ENCODE measurements at places on chromosomes 2 and 18.

- DNase-seq = no peak
Observed at GRCh38 chr2:232477751-232478510, 9.7 kb downstream of the ECEL1 start.

- peak; percentile 70 for DNase-seq
Observed at GRCh38 chr2:25078170-25079049, 36.5 kb downstream of the EFR3B start.

GRCh38 chr2:105747254-105747894 is 2.7 kb downstream of the NCK2 start:
- DNase-seq = no peak

- DNase-seq = no peak
Observed at GRCh38 chr2:101012054-101012705, 10.1 kb downstream of the RPL31 start.

DNA sequence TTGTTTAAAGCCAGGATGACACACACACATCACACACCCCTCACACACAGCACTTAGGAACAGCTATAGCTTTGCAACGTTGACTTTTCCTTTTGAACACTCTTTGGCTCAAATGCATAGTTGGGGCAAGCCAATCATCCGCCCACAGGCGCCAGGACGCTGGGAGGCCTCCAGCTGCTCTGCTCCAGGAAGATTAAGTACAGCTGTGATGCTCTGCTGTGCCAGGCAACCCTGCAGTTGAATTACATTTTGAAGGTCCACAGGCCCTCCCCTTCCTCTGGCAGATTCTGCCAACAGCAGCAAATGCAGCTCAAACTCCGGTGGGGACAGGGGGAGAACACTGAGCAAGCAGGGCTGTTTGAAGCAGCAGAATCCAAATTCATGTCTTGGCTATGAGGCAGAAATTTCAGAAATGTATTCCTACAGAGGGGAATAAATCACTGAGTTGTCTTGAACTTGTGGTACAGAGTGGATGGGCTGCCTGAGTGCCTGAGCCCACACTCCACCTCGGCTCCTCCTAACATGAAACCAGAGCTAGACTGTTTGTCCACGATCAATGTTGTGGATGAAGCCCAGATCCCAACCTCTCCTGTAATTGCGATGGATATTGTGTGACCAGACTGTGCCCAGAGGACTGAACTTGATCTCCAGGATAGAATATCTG is 86.5 kb upstream of the PPP1CB start:
- peak; percentile 81 for DNase-seq

DNA sequence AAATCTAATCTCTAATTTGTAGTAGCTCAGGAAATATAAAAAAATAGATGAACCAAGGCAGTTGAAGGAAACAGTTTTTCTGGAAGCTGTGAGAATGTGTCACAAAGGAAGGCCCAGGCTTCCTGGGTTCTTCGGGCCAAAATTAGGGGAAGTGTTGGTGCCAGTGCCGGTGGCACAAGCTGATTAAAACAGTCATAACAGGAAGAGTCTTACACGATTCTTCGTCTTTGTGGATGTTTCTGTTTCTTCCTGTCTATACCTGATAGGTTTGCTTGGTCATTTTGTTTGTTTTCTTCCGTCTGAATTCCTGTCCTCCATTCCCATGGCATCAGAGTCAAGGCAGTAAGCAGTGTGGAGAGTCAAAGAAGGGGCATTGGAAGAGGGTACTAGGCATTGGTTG is 235.4 kb upstream of the RASGRP3 start:
- DNase-seq = no peak

GRCh38 chr2:212156088-212156487 is 382.5 kb downstream of the ERBB4 start:
- no peak for DNase-seq

DNA sequence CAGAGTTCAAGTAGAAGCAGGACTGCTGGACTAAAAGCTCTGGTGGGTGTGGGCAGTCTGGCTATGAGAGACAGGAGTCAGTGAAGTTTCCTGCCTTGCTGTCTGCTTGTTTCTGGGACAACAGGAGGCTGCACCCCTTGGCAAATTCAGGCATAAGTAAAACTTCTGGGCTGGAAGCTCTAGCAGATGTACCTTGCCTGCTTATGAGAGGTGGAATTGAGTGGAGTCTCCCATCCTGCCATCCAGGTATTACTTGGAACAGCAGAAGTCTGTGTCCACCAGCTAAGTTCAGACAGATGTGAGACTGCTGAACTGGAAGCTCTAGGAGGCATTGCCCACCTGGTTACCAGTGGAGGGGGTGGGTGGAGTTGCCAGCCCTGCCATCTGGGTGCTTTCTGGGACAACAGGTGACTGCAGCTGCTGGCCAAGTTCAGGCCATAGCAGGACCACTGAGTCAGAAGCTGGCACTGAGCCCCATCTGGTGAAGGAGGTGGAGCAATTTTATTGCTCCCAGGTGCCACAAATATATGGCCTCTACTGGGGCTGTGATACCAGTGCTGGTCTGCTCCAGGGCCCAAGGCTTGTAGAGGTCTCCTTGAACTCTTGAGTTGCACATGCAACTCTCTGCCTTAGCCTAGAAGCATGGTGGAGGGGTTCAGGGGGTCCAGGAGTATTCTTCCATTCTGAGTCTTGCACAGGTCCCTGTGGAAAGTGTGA is 199.4 kb upstream of the FN1 start:
- no peak for DNase-seq

DNA sequence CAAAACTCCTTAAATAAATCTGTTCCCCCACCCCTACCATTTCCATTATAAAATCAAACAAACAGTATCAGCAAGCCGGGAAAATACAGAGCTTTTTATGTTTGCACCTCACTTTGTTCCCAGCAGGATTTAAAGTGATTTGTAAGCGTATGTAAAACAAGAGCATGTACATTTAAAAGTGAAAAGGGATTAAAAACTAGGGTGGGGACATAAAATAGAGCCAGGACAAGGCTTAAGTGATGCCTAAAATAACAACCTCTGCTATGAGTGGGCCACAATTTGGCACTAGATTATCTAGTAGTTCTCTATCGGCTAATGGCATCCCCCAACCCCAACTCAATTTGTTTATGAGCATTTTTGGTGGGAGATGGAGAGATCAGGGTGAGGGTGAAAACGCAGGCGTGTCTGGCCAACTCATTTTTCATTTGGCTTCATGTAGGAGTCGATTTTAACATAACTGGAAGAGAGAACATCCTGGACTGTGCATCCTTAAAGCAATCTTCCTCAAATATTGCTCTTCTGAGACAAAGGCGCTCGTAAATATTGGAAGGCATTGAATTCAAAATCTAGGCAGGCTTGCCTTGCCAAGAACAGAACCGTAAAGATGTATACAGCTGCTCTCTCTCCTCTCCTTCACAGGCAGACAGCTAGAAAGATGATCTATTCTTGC is 34.5 kb upstream of the TSPYL6 start:
- DNase-seq = no peak

- no peak for DNase-seq
Observed at GRCh38 chr2:219695145-219695709, 67.8 kb downstream of the SLC4A3 start.

DNA sequence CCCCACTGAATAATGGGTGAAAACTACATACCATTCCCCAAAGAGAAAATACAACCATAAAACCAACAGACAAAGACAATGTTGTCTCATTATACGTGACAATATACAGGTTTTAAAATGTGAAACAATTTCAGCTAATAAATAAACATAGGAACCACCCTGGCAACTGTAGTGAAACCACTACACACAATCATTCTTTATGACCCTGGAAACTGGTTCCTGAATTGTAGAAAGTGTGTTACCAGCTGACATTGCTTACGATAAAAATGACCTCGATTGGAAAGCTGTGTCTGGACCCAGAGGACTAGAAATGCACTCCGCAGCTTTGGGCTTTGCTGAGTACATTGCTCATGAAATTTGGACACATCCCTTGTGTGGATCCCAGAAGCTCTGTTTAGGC is 73.9 kb upstream of the LPIN2 start:
- no peak for DNase-seq

GRCh38 chr2:239558661-239559060 is 157.8 kb upstream of the HDAC4 start:
- no peak for DNase-seq

GRCh38 chr2:136034629-136035028 is 49.2 kb upstream of the DARS1 start:
- no peak for DNase-seq

DNA sequence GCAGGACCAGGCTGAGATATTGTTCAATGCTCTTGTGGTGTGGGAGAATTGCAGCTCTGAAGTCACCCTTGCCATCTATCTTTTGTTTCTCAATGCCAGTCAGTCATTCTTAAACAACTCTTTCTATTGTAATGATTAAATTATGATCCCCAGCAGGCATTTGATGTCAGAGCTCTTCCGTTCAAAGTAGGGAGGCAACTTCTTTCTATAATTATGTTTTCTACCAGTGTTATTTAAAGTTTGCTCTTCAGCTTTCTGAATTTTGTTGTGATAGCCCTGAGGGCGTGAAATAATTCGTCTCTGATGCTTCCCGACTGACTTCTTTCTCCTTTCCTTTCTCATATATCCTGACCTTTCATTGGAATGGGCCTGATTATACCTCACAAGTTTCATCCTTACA is 161.4 kb upstream of the KLHL14 start:
- DNase-seq = no peak

DNA sequence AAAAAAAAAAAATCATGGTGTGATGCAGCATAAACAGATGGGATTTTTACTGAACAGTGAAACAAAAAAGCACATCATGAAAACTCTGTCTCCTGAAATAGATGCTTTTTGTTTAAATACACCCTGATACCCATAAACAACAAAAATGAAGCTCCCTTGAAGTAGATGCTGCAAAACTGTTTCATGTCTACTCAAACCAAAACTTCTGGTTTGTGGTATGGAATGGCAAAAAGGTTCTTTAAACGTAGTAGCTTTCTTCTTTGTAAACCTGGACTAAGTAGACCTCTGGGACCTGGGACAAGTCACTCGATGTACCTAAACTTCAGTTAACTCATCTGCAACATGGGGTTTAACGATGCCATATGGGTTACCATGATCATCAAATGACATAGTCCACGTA is 64.4 kb upstream of the RAPH1 start:
- no peak for DNase-seq

GRCh38 chr18:10056506-10056905 is 142.7 kb downstream of the VAPA start:
- DNase-seq = no peak

- DNase-seq = peak; percentile 63
Observed at GRCh38 chr2:88159955-88160415, 10.2 kb upstream of the THNSL2 start.

DNA sequence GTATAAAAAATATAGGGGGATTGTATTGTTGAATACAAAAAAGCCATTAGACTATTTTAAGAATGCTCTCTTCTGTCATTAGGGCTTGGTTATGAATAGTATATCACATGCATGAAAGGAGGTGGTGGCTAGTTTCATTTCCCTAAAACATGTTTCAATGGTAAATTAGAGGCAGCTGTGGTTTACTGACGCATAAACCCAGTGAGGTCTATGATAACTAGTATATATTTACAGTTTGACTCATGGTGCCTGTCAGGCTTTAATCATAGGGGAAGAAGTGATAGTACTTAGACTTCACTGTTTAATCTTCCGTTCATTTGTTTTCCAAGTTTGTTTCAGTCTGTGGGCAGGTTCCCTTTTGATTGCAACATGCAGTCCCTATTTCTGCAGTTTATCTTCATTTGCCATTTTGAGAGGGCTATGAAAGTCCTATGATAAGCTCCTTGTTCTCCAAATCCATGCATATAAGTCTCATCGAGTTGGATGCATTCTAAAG is 55.1 kb upstream of the MAP4K3 start:
- DNase-seq = no peak

- no peak for DNase-seq
Observed at GRCh38 chr2:174615871-174616436, 18.4 kb upstream of the WIPF1 start.

GRCh38 chr2:235669983-235670962 is 176.4 kb downstream of the AGAP1 start:
- DNase-seq = no peak

- no peak for DNase-seq
Observed at GRCh38 chr2:28486526-28486925, 9.3 kb upstream of the PLB1 start.

GRCh38 chr2:234953116-234954031 is 1.6 kb downstream of the SH3BP4 start:
- DNase-seq = no peak

- no peak for DNase-seq
Observed at GRCh38 chr2:100964681-100965169, 37.4 kb upstream of the RPL31 start.

DNA sequence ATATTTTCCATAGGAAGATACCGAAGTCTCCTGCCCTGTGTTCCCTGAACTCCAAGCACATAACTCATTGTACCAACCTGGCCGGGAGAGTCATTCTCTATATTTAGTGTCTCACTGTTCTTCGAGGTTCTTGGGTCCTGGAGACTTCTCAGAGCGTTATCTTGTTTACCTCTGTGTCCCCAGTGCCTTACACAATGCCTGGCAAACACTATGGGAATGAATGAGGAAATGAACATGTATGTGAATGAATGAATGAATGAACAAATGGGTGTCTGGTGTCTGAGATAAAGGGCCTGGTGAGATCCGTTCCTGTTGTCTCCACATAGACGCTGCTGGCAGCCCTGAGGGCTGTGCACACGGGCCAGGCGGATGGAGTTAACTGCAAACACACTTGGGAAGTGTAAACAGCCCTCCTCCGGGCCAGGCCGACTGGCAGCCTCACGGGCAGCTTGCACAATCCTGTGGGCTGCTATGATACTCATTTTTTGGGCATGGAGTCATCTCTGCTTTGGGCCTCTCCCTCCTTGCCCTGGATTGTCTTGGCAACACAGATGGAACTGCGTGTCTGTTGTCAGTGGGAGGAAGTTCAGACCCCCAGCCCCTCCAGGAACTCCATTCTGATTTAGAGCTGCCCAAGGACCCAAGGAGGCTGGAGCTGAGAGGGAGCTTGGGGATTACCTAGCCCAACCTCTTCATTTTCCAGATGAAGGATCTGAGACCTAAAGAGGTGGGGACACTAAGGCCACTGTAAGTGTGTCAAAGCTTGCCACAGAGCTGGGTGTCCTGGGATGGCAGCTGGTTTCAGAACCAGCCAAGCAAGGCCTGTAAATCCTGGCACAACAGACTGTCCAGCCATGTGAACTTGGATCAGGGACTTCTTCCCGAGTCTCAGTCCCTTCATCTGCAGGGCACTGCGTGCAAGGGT is 124.4 kb downstream of the INHBB start:
- peak; percentile 22 for DNase-seq

- DNase-seq = no peak
Observed at GRCh38 chr2:237191714-237192081, 106.0 kb downstream of the COPS8 start.

DNA sequence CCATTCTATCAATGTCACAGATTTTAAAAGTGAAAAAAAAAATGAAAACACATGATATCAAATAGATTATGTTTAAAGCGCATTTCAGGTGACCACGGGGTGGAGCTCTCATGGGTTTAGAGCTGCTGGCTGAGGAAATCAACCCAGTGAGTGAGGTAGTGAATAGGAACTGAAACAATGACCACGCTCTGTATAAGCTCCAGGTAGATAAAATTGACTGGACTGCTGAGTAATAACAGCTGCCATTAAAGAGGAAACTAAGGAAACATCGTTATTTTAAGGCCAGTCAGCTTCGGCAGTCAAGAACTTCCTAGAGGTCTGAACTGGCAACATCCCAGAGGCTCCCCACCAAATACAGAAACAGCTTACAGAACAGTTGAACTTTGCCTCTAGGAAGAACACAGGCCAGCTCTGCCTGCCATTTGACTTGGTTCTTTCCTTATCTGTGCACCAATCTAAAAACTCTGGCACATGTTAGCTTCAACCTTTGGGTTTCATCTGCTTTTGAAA is 185.9 kb downstream of the PDE1A start:
- peak; percentile 26 for DNase-seq

GRCh38 chr2:151928380-151928779 is 100.2 kb upstream of the ARL5A start:
- DNase-seq = no peak

- DNase-seq = no peak
Observed at GRCh38 chr2:7190587-7191324, 273.5 kb downstream of the RNF144A start.

Data from SHP77 (cell line).